MM.1S (cell line): ENCODE measurements at places on chromosomes 2 and 18.

- no peak overlapping the region for H3K27ac ChIP-seq
- H3K36me3 ChIP-seq, result no peaks in the 10 kb centered on the region
- H3K4me1 ChIP-seq, result no peaks in the 10 kb centered on the region
- no peaks in the 10 kb centered on the region for H3K27me3 ChIP-seq
Observed at GRCh38 chr2:166958986-166959481, 70.8 kb downstream of the XIRP2 start.

GRCh38 chr2:164803776-164804466 lies 37.7 kb downstream of the COBLL1 start:
- H3K4me1 ChIP-seq, result no peaks in the 10 kb centered on the region
- no peaks in the 10 kb centered on the region for H3K27me3 ChIP-seq
- no peak for DNase-seq
- H3K4me3 ChIP-seq, result no peak overlapping the region

- H3K27ac ChIP-seq, result no peak overlapping the region
- no peak overlapping the region for H3K4me3 ChIP-seq
- no peaks in the 10 kb centered on the region for H3K36me3 ChIP-seq
- no peak for DNase-seq
- no peaks in the 10 kb centered on the region for H3K27me3 ChIP-seq
Observed at GRCh38 chr2:239884051-239884405, 141.1 kb downstream of the NDUFA10 start.

DNA sequence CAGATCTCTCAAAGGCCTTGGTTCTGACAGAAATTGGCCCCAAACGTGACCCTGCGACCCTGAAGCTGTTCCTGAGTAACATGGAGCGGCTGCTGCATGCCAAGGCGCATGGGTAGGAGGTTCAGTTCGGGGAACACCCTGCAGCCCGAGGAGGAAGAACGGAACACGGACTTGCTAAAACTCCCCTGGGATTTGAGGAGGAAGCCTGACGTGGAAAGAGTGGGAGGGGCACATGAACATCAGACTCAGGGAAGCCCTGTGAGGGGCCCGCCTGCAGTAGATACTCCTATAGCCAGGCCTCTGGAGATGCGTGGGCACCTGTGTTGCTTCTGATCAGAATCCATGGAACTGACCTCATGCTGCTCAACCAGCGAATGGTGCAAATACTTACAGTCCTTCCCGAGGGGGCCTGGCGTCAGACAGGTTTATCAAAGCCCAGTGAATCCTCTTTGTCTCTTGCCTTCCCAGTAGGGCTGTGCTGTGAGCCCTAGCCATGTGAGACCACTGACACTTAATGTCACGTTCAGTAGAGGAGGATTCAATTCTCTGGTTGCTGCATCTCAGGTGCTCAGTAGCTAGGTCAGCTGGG lies 46.8 kb downstream of the IMPA2 start:
- DNase-seq, result no peak
- H3K27ac ChIP-seq, result no peak overlapping the region
- no peaks in the 10 kb centered on the region for H3K36me3 ChIP-seq
- H3K27me3 ChIP-seq, result no peaks in the 10 kb centered on the region
- no peak overlapping the region for H3K4me3 ChIP-seq
- H3K4me1 ChIP-seq, result no peaks in the 10 kb centered on the region

DNA sequence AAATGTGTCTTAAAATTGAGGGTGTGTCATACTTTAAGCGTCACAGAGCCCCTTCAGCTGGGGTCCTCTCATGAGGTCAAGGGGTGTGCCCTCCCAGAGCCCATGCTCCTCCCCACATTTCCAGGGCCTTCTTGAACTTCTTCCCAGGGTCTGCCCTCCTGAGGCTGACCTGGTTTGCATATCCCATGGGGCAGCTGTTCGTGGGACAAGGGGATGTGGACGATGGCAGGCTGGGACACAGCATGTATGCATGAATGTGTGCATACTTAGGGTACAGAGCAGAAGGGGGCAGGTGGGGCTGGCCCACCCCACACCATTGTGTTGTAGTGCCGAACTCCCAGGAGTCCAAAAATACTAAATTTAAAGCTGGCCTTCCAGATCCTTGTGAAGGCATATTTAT lies 46.2 kb upstream of the TAF1B start:
- no peak for DNase-seq
- H3K36me3 ChIP-seq, result no peaks in the 10 kb centered on the region
- H3K4me1 ChIP-seq, result no peaks in the 10 kb centered on the region
- H3K27me3 ChIP-seq, result no peaks in the 10 kb centered on the region
- H3K4me3 ChIP-seq, result no peak overlapping the region

DNA sequence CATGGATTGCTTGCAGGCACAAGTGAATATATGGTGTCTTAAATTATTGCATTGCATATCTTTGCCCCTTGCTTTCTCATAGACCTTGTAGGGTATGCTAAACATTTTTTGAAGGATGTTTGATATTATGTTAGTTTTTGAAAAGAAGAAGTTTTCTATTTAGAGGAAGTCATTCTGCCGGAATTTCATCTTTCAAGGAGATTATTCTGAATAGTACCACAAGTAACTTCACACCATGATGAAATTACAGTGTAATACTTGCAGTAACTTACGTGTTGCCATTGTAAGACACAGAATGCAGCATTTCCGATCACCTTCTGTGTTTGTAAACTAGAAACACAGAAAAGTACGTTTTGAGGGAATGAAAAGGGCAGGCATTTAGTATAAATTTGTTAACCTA lies 71.9 kb downstream of the ACVR2A start:
- H3K4me3 ChIP-seq, result no peak overlapping the region
- H3K27me3 ChIP-seq, result no peaks in the 10 kb centered on the region
- no peak for DNase-seq

DNA sequence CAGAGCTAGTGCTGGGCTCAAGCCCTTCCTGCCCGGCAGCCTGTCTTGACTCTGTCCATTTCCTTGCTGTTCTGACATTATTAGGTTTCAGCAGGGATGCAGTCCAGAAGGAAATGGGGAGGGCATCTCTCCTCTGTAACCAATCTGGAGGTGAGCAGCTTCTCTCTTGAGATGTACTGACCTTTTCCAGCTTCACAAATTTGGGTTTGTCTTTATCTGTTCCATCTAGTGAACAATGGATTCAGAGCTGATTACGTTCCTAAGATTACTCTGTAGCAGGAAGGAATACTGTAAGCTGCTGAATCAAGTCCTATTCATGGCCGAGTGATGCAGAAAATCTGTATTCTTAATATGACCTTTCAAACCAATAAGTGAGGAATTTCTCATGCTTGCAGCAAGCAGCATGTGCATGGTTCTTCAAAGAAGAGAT lies 11.0 kb downstream of the PLA2R1 start:
- no peaks in the 10 kb centered on the region for H3K27me3 ChIP-seq
- no peak overlapping the region for H3K4me3 ChIP-seq
- no peaks in the 10 kb centered on the region for H3K36me3 ChIP-seq
- no peaks in the 10 kb centered on the region for H3K4me1 ChIP-seq

- H3K36me3 ChIP-seq, result no peaks in the 10 kb centered on the region
- H3K27me3 ChIP-seq, result no peaks in the 10 kb centered on the region
- H3K4me3 ChIP-seq, result no peak overlapping the region
- H3K27ac ChIP-seq, result no peak overlapping the region
Observed at GRCh38 chr18:28511413-28511821, 334.5 kb upstream of the CDH2 start.

- no peak overlapping the region for H3K27ac ChIP-seq
- H3K27me3 ChIP-seq, result no peaks in the 10 kb centered on the region
- no peak overlapping the region for H3K4me3 ChIP-seq
- H3K36me3 ChIP-seq, result no peaks in the 10 kb centered on the region
- no peaks in the 10 kb centered on the region for H3K4me1 ChIP-seq
- no peak for DNase-seq
Observed at GRCh38 chr2:8243748-8244400, 438.0 kb upstream of the ID2 start.

GRCh38 chr18:47767699-47768098 lies 162.8 kb downstream of the SMAD2 start:
- H3K27ac ChIP-seq, result no peak overlapping the region
- H3K27me3 ChIP-seq, result no peaks in the 10 kb centered on the region
- no peak for DNase-seq
- H3K4me3 ChIP-seq, result no peak overlapping the region
- H3K36me3 ChIP-seq, result no peaks in the 10 kb centered on the region
- no peaks in the 10 kb centered on the region for H3K4me1 ChIP-seq

- H3K36me3 ChIP-seq, result no peaks in the 10 kb centered on the region
- peak overlapping the region; percentile 88 for H3K27ac ChIP-seq
- peaks cover 28% of the 10 kb centered on the region for H3K4me1 ChIP-seq
- no peak for DNase-seq
- peak overlapping the region; percentile 94 for H3K4me3 ChIP-seq
- H3K27me3 ChIP-seq, result no peaks in the 10 kb centered on the region
Observed at GRCh38 chr18:9914334-9914583, 443 bp downstream of the VAPA start.
